ENCODE measurements at places on chromosomes 2 and 18.

DNA sequence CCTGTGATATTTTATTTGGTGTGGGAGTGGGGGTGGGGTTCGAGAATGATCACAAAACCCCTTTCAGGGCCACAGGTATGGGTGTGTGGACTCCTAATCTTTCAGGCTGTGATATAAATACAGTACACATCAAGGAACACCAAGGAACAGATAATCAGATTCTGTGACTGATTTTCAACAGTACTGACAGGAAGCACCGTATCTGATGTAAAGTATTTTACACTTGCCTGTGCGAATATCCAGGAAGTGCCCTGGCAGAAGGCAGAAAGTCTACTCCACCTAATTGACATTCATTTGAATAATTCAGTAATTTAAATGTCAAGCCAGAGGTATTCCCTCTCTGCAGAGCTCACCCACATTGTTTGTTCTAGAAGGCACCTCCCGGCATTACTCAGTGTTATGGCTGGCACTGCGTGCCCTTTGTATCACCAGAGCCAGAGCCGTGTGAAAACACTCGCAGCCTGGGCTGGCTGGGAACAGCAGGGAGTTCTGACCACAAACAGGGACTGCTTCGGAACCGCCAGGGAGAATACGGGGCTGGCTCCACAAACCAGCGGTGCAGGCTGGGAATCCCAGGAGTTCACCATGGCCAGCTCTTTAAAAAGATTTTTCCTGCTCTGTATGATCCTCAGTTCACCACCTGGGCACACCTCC, 91.8 kb downstream of the ACVR1 start:
- DNase-seq = no peak

GRCh38 chr2:224951723-224952481, 90.4 kb downstream of the DOCK10 start:
- DNase-seq = no peak

GRCh38 chr2:218003981-218004419, 1.2 kb upstream of the TNS1 start:
- DNase-seq = no peak

GRCh38 chr2:56985609-56986008, 801.8 kb downstream of the CCDC85A start:
- no peak for DNase-seq

- no peak for DNase-seq
These were observed 108.4 kb downstream of the GATA6 start for GRCh38 chr18:22277758-22278157.

- no peak for DNase-seq
These were observed 89.9 kb downstream of the SOX11 start for GRCh38 chr2:5782103-5782502.

DNA sequence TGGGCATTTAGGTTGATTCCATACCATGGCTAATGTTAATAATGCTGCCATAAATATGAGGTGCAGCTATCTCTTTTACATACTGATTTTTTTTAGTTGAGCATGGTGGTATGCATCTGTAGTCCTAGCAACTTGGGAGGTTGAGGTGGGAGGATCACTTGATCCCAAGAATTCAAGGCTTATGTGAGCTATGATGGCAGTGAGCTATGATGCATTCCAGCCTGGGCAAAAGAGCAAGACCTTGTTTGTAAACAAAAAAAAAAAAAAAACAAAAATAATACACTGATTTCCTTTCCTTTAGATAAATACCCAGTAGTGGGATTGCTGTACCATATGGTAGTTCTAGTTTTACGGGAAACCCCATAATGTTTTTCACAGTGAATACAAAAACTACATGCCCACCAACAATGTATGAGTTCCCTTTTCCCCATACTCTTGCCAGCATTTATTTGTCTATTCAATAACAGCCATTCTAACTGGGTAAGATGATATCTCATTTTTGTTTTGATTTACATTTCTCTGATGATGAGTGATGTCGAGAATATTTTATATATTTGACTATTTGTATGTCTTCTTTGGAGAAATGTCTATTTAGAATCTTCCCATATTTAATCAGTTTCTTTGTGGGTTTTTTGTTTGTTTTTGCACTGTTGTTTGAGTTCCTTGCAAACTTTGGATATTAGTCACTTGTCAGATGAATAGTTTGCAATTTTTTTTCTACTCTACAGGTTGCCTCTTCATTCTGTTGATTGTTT, 281.0 kb upstream of the KYNU start:
- DNase-seq = no peak

DNA sequence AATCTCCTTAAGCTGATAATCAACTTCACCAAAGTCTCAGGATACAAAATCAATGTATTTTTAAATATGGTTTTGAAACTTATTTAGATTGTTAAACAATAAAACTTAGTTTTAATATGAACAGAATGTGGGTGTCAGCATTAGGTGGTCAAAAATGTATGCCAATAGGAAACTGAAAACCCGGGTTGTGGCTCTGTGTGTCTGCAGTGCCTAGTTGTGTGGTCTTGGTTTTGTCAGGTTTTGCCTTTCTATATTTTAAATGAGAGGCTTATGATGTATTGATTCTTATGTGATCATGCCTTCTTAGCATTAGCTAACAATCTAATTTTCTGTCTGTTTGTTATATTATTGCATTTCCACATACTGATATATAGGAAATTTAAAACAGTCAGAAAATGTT, 227.8 kb downstream of the ZNF407 start:
- DNase-seq = no peak

- DNase-seq = no peak
These were observed 122.6 kb upstream of the STK17B start for GRCh38 chr2:196293751-196294515.

- DNase-seq = peak; percentile 40
These were observed 30.7 kb downstream of the FBXO15 start for GRCh38 chr18:74116633-74117554.

DNA sequence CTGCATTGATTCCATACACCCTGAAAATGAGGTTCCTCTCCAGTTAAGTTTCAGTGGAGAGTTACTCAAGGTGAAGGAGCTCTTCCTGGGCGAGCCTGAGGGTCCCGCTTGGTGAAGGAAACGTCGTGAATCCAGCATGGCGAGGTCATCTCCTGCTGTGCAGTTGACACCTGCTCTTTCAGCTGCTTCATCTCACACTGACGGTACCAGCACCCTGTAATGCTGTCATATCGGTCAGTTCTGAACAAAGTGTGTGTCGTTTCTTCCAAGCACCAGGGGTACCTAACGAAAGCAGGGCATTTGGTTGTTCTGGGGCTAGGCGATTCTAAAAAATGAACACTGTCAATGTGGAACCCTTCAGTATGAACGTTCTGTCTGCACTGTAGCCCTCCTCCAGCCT, 52.6 kb downstream of the ITGB1BP1 start:
- no peak for DNase-seq

GRCh38 chr2:203759690-203760365, 53.4 kb downstream of the CD28 start:
- no peak for DNase-seq

- no peak for DNase-seq
These were observed 260.8 kb downstream of the SETBP1 start for GRCh38 chr18:44941516-44941915.

- DNase-seq = peak; percentile 55
These were observed 109.0 kb upstream of the CBLN2 start for GRCh38 chr18:72652990-72653593.

GRCh38 chr2:69717861-69718273, 24.1 kb upstream of the ANXA4 start:
- DNase-seq = peak; percentile 53

DNA sequence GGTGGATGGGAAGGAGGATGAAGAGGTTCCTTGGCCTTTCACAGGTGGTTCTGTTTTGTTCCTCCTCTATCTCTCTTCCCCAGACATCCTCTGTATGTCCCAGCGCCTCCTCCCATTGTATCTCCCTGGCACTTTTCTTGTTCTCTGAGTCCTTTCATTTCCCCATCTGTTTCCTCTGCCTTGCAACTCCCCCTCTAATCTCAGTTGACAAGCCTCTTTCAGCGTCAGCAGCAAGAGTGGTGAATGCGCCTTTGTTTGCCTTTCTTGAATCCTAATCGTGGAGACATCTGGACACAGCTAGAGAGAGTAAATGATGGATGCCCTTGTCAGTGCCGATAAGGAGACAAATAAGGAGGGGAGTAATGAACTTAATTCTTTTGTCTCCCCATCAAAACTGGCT, 167.0 kb downstream of the NDUFA10 start:
- DNase-seq = no peak

DNA sequence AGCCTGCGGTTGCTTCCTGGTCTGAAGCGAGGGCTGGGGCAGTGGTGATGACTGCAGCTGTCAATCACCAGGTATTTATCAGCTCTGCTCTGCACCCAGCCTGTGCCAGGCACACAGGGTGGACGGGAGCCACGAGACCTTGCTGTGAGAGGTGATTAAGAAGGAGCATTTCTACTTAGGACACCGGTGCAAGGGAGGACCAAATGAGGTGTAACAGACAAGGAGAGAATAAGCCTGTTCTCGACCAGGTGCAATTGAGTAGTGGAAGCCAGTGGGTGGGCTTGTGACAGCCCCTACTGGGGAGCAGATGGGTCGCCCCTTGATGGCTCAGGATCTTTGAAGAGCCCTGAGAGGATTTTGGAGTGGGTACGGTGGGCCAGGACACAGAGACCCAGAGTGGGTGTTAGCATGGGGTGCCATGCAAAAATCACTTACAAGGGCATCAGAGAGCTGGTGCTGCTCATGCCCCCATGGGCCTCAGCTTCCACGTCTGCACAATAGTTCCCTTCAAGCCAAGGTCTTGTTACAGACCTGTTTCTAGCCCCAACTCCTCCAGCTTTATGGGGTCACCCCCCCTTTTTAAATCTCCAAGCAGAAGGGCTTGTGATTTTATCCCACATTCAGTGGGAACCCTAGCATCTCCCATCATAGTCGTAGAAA, 24.6 kb downstream of the GPR55 start:
- DNase-seq = no peak

- peak; percentile 62 for DNase-seq
These were observed 156.1 kb downstream of the LDLRAD4 start for GRCh38 chr18:13374468-13375301.

DNA sequence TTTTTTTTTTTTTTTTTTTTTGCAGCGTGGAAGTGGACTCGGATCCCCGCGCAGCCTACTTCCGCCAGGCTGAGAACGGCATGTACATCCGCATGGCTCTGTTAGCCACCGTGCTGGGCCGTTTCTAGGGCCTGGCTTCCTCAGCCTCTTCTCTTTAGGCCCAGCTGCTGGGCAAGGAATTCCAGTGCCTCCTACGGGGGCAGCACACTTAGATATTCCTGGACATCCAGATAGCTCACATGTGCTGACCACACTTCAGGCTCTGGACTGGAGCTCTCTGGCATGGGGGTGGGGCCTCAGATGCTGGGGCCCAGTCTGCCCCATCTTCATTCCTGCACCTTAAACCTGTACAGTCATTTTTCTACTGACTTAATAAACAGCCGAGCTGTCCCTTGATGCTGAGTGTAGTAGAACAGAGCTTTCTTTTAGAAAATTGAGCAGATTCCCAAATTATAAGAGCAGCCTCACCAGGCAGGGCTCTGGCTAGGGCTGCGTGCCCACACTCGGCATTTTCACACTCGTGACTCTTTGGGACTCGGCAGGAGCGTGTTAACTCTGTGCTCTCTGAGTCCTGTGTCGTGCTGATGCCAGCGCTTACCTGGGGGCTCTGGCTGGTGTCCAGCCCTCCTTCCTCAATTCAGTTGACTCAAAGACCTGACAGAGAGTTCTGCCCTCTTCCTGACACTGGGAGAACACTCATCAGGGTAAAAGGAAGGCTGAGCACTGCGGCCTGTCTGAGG, 19.3 kb downstream of the SLC30A3 start:
- no peak for DNase-seq

DNA sequence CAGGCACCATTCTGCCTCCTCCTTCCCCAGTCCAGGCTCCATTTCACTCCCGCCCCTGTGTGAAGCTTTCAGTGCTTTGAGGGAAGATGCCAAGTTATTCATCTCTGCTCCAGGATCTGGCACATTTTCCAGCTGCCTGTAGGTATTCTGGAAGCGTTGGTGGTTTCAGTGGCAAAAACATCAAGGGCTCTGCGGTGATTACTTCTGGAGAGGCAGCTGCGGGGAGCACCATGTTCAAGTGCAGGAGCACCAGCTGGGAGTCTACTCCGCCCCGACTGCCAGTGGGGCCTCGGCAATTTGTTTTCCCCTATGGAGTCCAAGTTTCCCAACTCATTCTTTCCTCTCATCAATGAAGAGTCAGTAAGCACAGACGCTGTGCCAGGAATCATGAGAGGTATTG, 211.7 kb downstream of the CLIP4 start:
- DNase-seq = no peak

- peak; percentile 92 for DNase-seq
These were observed 10.0 kb upstream of the NR4A2 start for GRCh38 chr2:156342254-156343095.

DNA sequence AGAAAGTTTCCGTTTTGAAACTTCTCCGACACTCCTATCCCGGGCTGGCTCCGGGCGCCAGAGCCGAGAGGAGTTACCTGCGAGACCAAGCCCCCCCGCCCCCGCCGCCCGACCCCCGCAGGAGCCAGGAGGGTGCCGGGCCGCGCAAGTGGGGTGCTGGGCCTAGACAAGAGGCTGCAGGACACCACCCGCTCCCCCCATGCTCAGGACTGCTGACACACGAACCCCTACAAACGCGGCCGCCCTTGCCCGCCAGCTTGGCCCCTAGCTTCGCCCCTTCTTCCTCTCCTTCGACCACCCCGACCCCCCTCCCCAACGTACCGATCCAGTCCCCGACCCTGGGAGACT, 497 bp downstream of the PLA2R1 start:
- no peak for DNase-seq

- no peak for DNase-seq
These were observed 23.5 kb upstream of the BZW1 start for GRCh38 chr2:200788121-200788718.

DNA sequence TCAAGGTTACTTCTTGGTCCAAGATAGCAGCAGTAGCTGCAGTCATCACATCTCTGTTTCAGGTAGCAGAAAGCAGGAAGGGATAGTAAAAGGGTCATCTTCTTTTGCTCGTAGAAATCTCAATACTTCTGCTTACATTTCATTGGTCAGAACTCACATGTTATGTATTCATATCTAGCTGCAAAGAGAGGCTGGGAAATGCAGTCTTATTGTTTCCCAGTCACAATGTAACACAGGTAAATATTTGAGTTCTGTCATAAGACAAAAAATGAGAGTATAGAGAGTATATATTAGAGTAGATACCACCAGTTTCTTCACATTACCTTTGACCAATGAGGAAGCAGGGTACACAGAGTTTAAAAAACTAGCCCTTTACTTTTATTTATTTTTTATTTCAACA, 132.4 kb upstream of the ITGA6 start:
- DNase-seq = no peak

GRCh38 chr2:120620025-120620793, 115.5 kb upstream of the GLI2 start:
- DNase-seq = no peak

- DNase-seq = peak; percentile 98
These were observed at the start of gene PPM1G for GRCh38 chr2:27409321-27410073. Gene PPM1G, minus strand, starts transcription at chr2:27409591. Its CDS starts 169 bp downstream, at chr2:27409422.

DNA sequence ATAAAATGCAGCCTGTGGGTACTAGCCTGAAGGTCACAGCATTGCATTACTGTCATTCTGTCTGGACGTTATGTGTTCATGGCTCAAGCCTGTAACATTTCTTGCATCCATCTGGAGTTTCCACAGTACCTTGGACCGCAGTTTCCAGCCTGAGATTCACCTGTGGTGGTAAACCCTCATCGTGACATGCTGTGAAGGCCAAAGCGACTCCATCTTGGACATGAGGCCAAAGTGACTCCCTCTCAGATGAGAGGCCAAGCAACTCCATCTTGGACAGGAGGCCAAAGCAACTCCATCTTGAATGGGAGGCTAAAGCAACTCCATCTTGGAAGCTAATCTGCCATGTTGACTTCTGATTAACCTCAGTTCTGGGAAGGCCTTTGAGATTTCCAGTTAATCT, 257.7 kb upstream of the MYT1L start:
- no peak for DNase-seq

- DNase-seq = peak; percentile 48
These were observed 15.4 kb upstream of the FOSL2 start for GRCh38 chr2:28377195-28377816.

GRCh38 chr2:165576409-165577154, 107.1 kb downstream of the CSRNP3 start:
- no peak for DNase-seq

Data from H7 (cell line).